Heart left ventricle (tissue), 16 donors: ENCODE measurements at places on chromosomes 3 and 15.

DNA sequence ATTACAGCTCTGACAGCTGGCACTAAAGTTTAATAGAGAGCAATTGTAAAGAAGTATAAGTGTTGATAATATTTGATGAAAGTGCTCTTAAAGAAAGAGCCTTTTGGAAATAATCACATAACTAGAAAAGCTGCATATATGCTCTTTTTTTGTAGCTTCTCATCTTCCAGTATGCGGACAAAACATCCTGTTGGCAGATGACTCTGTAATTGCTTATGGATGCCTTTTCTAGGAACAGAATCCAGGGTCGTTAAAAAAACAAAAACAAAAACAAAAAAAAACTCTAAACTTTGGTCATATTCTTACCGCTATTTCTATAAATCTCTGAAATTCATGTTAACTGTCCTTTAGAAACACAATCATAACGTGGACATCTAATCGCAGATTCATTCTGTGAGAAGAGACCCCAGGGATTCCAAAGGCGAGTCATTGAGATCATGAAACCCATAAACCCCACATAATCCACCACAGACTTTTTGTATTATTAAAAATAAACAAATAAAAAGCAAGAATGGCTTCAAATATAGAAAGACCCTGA is 109.8 kb downstream of the EPHA3 start:
- no peaks in the 10 kb centered on the region for H3K27me3 ChIP-seq
- DNase-seq = no peak
- no peaks in the 10 kb centered on the region for H3K36me3 ChIP-seq
- no peak overlapping the region for H3K27ac ChIP-seq
- no peaks in the 10 kb centered on the region for H3K4me1 ChIP-seq
- no peak overlapping the region for H3K4me3 ChIP-seq

- H3K27me3 ChIP-seq = no peaks in the 10 kb centered on the region
- no peak overlapping the region for H3K27ac ChIP-seq
- no peaks in the 10 kb centered on the region for H3K36me3 ChIP-seq
- DNase-seq = peak; percentile 91
These were observed 17.4 kb upstream of the EHD4 start for GRCh38 chr15:41989573-41990242.

GRCh38 chr3:97882975-97883598 is 61.3 kb downstream of the CRYBG3 start:
- peak overlapping the region; percentile 52 for H3K27ac ChIP-seq
- peaks cover 45% of the 10 kb centered on the region for H3K36me3 ChIP-seq
- H3K4me1 ChIP-seq = peaks cover 24% of the 10 kb centered on the region
- H3K27me3 ChIP-seq = no peaks in the 10 kb centered on the region
- DNase-seq = no peak
- H3K4me3 ChIP-seq = no peak overlapping the region

DNA sequence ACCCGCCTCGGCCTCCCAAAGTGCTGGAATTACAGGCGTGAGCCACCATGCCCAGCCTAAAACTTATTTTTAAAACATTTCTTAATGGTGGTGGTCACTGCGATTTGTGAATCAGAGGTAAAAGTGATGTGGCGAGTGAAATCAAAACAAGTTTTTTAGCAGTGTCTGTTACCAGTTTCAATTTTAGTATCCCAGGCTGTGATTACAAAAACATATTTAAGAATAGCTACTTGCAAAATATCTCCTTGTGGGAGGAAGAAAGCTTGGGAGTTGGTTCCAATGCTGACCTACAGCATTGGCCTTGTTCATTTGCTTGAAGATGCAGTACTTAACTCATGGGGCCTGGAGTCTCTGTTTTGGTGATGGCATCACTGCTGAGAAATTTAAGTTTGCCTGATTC is 4.5 kb downstream of the RAB7A start:
- no peaks in the 10 kb centered on the region for H3K27me3 ChIP-seq
- H3K4me3 ChIP-seq = no peak overlapping the region
- H3K36me3 ChIP-seq = no peaks in the 10 kb centered on the region
- DNase-seq = no peak
- H3K4me1 ChIP-seq = peaks cover 36% of the 10 kb centered on the region
- H3K27ac ChIP-seq = peak overlapping the region; percentile 45

GRCh38 chr3:14619605-14620004 is 32.0 kb upstream of the CCDC174 start:
- no peaks in the 10 kb centered on the region for H3K4me1 ChIP-seq
- DNase-seq = no peak
- H3K27ac ChIP-seq = no peak overlapping the region

DNA sequence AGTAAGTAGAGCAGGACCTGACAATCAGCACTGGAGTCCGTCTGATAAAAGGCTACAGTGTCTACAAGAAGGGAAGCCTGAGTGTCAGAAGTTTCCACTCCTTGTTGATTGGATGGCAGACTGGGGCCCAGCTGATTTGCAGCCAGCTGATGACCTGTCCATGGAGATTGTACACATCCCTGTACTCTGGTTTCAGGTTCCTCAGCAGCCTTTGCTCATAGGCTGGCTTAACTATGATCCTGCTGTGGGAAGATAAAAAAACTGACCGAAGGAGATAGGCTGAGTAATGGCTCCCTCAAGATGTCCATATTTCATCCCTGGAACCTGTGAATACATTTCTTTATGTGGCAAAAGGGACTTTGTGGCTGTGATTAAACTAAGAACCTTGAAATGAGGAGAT is 11.7 kb upstream of the LACTB start:
- no peak for DNase-seq
- no peak overlapping the region for H3K27ac ChIP-seq
- no peak overlapping the region for H3K4me3 ChIP-seq
- H3K4me1 ChIP-seq = no peaks in the 10 kb centered on the region

DNA sequence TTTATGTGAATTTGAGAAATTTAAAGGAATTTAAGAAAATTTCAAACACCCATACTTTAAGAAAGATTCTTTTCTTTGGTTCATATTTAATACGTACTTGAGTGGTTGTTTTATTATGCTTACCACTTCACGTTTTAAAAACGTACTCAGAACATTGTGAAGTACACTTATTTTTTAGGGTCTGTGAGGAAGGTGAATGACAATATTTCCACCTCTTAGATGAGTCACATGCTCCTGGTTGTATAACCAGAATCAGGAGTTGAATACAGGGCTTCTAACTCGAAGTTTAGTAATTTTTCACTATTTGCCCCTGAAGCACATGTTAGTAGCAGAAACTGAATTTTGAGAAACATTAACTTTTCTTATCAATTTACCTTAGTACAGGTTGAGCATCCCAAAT is 7.5 kb downstream of the SKIL start:
- peaks cover 18% of the 10 kb centered on the region for H3K36me3 ChIP-seq
- DNase-seq = no peak
- H3K27me3 ChIP-seq = no peaks in the 10 kb centered on the region
- peaks cover 51% of the 10 kb centered on the region for H3K4me1 ChIP-seq
- no peak overlapping the region for H3K27ac ChIP-seq
- H3K4me3 ChIP-seq = no peak overlapping the region

DNA sequence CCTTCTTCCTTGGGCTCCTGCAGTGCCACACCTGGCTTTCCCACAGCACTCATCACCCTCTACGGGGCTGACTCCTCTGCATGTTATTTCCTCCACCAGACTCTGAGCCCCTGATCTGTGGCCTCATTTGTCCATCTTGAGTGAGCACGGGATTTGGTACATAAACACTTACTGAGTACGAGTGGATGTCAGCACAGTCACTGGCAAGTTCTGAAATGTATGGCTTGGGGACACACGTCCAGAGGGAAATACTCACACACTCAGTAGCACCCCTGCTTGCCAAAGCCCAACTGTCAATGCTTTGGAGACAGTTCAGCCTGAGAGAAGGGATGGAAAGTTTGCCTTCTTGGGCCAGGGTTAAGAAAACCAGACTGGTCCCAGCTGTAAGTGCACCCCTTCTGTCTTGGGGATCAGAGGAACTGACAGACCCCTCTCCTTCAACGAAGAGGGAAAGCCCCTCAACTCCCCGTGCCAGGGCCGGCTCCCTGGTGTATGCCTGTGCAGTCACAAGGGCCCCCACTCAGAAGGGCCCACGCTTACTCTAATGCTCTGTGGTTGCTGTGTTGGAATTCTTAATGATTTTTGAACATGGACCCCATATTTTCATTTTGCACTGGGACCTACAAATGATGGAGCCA is 71.9 kb downstream of the UMPS start:
- peaks cover 20% of the 10 kb centered on the region for H3K4me1 ChIP-seq
- H3K27ac ChIP-seq = peak overlapping the region; percentile 78
- H3K27me3 ChIP-seq = no peaks in the 10 kb centered on the region
- DNase-seq = no peak
- no peak overlapping the region for H3K4me3 ChIP-seq

DNA sequence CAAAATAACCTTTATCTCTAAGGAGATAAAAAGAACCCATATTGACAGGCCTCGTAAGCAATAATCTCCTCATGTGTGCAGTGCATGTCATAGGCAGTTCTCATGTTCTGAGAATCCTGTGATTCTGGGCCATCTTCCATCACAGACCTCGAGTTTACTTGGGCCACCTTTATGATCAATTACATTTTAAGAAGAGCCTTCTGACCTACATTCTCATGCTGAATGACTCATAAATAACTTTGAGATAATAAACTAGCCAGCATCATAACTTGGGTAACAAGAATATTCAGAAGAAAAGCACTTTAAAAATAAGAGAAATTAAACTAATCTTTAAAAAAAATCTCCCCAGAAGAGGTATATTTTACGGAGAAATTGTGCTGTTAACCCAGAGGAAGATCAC is 310.7 kb upstream of the ZNF717 start:
- no peaks in the 10 kb centered on the region for H3K36me3 ChIP-seq
- H3K4me3 ChIP-seq = no peak overlapping the region
- no peak for DNase-seq
- no peak overlapping the region for H3K27ac ChIP-seq
- no peaks in the 10 kb centered on the region for H3K27me3 ChIP-seq
- H3K4me1 ChIP-seq = no peaks in the 10 kb centered on the region

DNA sequence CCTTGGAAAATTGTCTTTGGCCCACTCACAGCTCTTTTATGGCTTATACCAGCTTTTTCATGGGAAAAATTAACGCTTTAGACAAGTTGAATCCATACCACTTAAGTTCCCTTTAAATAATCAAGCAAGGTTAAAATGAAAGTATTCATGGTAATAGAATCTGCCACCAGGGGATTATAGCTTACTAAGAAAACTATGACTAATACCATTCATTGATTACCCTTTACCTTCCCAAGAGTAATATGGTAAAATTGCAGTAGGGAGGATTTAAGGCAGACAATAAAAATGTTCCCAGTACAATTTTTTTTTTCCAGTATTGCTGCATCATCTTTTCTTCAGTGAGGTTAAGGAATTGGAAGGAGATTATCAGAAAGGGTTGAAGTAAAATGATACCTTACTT is 641.1 kb upstream of the NAALADL2 start:
- no peak for DNase-seq
- no peak overlapping the region for H3K4me3 ChIP-seq
- no peaks in the 10 kb centered on the region for H3K27me3 ChIP-seq
- peaks cover 4% of the 10 kb centered on the region for H3K4me1 ChIP-seq
- H3K36me3 ChIP-seq = no peaks in the 10 kb centered on the region

DNA sequence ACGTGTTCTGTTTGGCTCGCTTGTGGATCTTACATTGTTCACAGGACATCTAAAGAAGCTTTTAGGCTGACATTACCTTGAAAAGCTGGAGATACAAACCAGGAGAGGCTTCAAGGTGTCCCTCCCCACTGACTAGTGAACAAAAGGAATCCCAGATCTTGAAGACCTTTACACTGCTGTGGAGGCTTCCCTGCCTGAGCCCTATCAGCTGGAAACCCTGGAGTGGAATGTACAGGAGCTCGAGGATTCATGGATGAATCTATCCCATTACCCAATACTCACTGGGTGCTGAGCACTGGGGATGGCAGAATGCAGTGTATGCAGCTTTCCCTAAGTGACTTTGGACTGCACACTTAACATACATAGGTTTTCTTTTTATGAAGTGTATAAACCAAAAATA is 82.3 kb upstream of the MFGE8 start:
- no peak for DNase-seq
- no peak overlapping the region for H3K27ac ChIP-seq
- no peaks in the 10 kb centered on the region for H3K36me3 ChIP-seq
- no peaks in the 10 kb centered on the region for H3K4me1 ChIP-seq
- no peak overlapping the region for H3K4me3 ChIP-seq
- no peaks in the 10 kb centered on the region for H3K27me3 ChIP-seq

- no peaks in the 10 kb centered on the region for H3K27me3 ChIP-seq
- H3K27ac ChIP-seq = peak overlapping the region; percentile 9
- H3K36me3 ChIP-seq = no peaks in the 10 kb centered on the region
- H3K4me3 ChIP-seq = no peak overlapping the region
These were observed 376.5 kb downstream of the MECOM start for GRCh38 chr3:169286992-169287391.

DNA sequence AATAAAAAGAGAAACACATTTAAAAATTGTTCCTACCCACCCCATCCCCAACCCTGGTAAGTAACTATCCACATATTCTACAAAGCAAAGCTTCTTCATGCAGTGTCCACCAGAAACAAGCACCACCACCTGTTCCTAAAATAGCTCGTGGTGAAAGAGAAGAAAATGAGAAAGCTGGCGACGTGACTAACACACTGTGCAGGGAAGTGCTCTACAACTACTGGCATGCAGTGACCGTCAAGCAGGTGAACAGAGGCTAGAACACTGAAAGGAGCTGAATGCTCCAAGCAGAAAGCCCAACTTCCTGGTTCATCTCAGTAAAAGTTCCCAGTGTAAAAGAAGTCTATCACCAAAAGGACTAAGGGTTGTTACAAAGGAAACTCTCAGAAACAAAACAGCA is 80.7 kb downstream of the NR2E3 start:
- H3K36me3 ChIP-seq = no peaks in the 10 kb centered on the region
- H3K4me1 ChIP-seq = peaks cover 9% of the 10 kb centered on the region
- H3K27ac ChIP-seq = no peak overlapping the region
- DNase-seq = peak; percentile 47
- H3K27me3 ChIP-seq = no peaks in the 10 kb centered on the region

DNA sequence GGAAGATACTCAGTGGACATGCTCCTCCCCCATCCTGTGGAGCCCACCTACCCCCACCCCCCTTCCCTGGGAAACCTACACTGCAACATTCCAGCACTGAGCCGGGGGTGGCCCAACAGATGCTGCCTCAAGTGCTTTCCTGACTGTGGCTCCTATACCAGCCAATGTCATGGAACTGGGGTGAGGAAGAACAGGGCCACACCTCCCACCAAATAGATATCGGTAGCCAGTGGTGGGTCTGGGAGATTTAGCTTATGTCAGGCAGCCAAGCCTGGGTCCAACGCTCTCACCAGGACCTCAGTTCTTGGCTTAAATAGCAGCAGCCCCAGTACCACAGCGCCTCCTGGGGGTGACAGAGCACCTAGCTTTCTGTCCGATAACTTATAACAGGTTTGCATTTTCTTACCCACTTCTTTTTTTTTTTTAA is 30.3 kb downstream of the CDC25A start:
- H3K27me3 ChIP-seq = no peaks in the 10 kb centered on the region
- H3K27ac ChIP-seq = no peak overlapping the region
- no peaks in the 10 kb centered on the region for H3K36me3 ChIP-seq
- peaks cover 4% of the 10 kb centered on the region for H3K4me1 ChIP-seq
- no peak overlapping the region for H3K4me3 ChIP-seq
